NCI-H82 (cell line): ENCODE measurements at places on chromosomes 4 and X.

DNA sequence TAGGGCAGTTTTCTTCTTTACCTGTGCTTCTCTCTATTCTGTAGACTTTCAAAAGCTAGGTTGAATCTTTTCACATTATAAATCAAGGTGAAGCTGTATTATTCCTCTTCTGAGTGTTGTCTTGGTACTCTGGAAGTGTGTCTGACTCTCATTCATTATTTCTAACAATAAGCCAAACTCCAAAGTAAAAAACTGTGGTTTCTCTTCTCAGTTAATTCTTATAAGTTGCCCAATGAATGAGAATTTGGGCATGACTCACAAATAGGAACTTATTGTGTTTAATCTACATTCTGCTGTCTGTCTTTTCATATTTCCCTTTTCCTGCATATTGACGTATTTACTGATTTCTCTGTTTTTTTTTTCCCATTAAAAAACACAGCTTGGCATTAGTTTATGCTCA lies 714.5 kb downstream of the CCSER1 start:
- DNase-seq, result no peak

GRCh38 chrX:2664502-2664901 lies 26.6 kb upstream of the CD99 start:
- DNase-seq, result no peak

DNA sequence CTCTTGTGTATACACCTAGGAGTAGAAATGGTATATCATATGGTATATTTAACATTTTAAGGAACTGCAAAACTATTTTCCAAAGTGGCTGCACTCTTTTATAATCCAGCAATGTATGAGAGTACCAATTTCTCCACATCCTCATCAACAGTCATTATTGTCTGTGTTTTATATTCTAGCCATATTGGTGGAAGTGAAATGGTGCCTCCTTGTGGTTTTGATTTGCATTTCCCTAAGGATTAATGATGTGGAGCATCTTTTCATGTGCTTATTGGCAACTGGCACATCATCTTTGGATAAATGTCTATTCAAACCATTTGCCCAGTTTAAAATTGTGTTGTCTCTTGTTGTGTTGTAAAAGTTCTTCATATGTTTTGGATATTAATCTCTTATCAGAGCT lies 9.6 kb downstream of the BMP15 start:
- peak; percentile 10 for DNase-seq

GRCh38 chrX:112830540-112830939 lies 10.1 kb downstream of the AMOT start:
- DNase-seq, result no peak

DNA sequence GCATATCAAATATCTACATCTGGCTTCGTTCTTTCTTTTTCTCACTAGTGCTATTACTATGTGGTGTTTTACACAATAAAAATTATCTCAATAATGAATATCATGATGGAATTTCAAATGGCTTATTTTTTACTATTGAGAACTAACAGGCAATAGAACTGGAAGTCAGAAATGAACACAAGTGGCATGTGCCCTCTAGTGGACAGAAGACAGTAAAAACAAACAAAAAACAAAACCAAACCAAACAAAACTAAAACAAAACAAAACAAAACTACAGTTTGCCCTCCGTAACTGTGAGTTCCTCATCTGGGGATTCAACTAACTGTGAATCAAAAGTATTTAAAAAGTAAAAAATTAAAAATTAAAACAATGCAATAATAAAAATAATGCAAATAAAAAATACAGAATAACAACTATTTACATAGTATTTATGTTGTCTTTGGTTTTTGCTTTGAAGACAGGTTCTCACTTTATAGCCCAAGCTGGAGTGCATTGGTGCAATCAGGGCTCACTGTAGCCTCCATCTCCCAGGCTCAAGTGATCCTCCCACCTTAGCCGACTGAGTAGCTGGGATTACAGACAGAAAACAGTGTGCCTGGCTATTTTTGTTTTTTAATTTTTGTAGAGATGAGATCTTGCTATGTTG lies 195.6 kb upstream of the TACR3 start:
- peak; percentile 32 for DNase-seq
